ENCODE measurements at places on chromosomes 6 and 20.
A peak's percentile ranks its signal among the peaks of the same experiment; 100 is the strongest.

GRCh38 chr6:117629119-117629660, 26.9 kb upstream of the GOPC start:
- no peak for DNase-seq

DNA sequence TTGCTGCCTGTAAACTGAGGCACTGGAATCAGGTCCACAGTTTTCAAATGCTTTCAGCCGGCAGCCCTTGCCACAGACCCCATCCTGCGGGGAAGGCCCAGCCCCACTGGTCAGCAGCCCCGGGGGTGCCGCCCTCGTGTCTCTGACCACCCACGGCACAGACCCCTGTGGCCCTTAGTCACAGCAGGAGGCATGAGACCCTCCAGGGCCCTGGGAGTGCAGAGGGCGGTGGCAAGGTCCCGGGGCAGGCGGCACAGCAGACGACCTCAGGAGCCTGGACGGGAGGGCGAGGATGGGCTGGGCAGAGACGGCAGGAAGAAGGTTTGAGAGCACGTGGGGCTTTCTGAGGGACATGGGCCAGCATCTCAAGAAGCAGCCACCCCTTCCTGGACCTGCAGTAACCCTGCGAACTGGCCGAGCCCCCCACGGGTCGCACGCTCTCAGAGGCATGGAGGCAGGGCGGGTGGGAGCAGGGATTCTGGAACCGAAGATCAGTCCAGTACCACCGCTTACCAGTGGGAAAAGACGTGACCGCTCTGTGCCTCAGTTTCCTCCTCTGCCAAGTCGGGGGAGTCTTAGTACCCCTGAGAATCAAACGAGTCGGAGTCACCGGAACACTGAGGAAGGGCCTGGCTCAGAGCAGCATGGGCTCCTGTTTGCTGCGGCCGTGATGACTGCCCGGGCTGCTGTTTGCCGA, 140.7 kb downstream of the TAF4 start:
- DNase-seq = no peak

DNA sequence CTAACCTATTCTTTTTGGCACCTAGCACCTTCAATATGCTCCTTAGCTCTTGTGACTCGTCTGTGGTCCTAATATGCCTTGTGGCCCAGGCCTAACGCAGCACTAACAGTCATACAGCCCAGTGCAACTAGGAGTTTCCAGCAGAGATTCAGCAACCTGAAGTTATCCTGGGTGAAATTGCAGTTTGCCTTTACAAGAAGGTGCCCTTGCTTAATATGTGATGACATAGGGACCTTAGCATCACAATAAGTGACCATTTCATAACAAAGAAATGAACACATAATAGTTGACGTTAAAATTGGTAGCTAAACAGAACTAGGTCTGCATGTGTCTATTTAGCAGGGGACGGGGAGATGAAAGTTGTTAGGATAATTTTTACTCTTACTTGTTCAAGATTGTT, 10.1 kb downstream of the FIG4 start:
- DNase-seq = no peak

GRCh38 chr20:56247954-56248782, at the start of gene MC3R:
Gene MC3R (plus strand): TSS chr20:56248732. CDS start chr20:56248844, 112 bp downstream.
- peak; percentile 21 for DNase-seq

DNA sequence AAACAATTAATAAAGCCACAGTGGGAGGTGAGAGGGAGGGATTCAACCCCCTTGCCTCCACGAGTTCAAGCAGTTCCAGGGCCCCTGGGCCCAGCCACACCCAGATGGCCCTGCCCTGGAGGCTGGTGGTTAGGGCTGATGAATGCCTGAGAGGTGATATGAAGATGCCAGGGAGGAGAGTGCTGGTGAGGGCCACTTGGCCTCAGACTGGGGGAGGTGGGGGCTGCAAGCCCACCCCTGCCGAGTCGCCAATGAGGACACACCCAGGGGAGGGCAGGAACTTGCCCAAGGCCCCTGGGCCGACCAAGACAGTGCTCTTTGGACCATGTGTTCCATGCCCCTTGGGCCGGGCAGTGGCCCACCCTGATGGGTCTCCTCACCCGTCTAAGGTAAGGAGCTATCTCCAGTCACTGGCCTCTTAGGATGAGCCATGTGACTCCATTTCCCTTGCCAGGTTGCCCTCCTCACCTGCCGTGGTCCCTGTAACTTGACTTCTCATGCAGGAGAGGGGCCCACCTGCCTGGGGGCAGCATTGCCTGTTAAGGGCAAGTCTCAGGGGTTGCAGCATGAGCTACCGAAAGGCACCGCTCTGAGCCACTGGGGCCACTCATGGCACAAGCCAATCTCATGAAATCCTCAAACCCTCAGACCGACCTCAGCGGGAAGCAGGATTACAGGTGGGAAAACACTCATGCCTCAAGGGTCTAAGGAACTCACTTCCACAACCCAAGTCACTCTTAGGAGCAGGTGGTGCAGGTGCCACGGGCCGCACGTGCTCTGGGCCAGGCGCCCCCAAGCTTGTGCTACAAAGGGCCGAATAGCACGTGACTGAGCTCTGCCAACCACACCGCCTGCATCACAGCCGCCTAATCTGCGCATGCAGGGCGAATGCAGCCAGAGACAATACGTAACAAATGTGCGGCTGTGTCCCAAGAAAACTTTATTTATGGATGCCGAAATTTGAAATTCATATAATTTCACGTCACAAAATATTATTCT, 147.4 kb upstream of the MLN start:
- no peak for DNase-seq

GRCh38 chr6:39665861-39666260, 59.3 kb downstream of the KIF6 start:
- no peak for DNase-seq

DNA sequence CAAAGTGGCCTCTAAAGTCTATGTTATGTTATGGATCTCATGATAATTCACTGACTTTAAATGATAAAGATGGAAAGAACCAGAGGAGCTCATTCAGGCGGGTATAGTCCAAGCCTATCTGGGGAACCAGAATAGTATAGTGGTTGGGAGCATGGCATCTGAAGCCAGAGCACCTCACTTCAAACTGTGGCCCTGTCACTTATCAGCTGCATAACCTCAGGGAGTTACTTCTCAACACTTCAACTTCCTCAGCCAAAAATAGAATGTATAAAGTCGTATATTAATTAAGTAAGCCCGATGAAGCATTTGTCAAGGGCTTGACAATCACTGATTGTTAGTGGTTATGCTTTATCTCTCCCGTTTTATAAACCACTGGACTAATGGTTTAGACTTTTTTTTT, 112.7 kb downstream of the RTN4IP1 start:
- DNase-seq = no peak

GRCh38 chr6:5537132-5537531, 275.8 kb downstream of the FARS2 start:
- no peak for DNase-seq

DNA sequence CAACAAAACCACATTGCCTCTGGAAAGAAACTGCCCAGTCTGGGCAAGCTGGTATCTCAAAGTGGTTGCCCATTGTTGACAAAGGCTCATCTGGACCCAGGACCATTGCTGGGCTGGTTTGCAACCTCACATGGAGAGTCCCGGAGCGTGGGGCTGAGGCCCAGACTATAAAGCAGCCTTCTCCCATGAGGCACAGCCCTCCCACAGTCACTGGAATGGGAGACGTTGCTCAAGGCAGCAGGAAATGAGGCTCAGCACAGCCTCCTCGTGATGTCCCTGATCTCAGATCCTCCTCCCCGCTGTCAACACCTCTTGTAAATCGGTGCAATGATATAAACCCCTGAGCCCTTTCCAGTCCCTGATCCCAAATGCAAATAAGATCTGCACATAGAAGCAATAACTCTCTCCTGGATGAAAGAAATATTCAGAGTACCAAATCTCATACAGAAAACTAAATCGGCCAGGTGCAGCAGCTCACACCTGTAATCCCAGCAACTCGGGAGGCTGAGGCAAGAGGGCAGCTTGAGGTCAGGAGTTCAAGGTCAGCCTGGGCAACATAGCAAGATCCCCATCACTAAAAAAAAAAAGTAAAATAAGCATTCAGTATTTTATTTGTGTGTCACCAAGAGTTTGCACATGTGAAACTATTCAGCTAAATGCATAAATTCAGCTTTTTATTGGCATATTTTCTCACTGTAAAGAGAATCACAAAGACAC, 103.0 kb upstream of the RREB1 start:
- no peak for DNase-seq

DNA sequence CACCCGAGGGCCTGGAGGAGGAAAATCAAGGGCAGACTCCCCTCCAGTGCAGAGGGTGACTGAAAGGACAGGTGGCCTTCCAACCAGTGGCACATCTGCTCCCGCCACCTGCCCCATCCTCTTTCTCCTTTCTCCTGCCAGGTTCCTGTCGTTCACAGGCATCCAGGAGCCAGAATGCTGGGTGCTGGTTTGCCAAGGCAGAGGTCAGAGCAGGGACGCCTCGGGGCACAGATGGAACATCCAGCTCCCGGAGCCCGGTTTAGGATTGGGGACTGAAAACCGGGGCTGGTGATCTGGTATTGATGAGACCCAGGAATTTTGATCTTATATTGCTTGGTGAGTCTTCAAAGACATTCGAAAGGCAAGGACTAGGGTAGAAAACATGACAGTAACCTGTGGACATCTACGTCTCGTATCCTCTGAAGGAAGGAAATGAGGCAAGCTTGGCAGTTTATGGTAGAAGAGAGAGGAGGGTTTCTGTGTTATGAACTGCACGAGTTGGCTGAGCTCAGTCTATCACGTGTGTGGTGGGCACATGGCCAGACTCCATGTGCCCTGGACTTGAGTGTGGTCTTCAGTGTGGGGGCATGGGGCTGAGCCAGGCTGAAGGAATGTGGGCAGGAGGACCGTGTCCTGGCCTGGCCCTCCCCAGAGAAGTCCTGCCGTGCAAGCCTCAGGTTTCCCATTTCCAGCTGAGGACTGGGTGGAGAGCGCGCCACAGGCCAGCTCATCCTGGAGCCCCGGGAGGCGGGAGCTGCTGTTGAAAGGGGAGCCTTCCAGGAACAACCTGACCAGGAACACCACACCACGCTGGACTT, 74.2 kb downstream of the IRF4 start:
- DNase-seq = no peak

- DNase-seq = no peak
Observed at GRCh38 chr6:45474376-45474775, 96.6 kb upstream of the SUPT3H start.

GRCh38 chr6:79466207-79466834, 70.9 kb downstream of the LCA5 start:
- no peak for DNase-seq

GRCh38 chr6:35085359-35086281, 55.5 kb downstream of the TCP11 start:
- DNase-seq = no peak

- no peak for DNase-seq
Observed at GRCh38 chr6:21143645-21144044, 449.9 kb upstream of the SOX4 start.

- DNase-seq = no peak
Observed at GRCh38 chr6:119310486-119311036, 39.0 kb downstream of the MAN1A1 start.
